Substantia nigra (tissue), 51 donors: ENCODE measurements at places on chromosomes 11 and 22.

DNA sequence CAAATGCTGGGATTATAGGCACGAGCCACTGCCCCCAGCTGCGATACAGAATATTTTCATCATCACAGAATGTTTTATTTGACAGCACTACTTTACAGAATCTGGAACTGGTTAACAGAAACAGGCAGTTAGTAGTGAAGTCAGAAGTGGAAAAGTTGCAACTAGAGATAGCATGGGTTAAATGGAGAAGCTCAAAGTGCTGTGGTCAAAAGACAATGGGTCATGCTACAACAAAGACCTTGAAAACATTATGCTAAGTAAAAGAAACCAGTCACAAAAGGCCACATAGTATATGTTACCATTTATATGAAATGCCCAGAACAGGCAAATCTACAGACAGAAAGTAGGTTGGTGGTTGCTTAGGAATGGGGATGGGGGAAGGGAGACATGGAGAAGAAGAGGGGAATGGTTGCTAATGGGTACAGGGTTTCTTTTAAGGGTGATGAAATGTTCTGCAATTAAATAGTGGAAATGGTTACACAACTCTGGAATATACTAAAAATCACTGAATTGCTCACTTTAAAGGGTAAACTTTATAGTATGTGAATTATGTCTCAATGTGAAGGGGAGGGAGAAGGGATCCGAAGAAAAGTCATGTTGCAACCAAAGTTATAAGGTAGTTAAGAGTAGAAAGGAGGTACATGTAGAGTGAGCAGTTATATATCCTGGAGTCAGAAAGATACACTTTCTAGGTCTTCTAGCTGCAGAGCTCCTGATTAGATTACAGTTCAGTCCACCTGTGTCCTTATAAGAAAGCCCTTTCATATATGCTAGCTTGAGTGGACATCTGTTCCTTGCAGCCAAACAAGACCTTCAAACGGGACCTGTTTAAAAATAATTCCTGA lies 46.3 kb upstream of the RAPSN start:
- no peak for DNase-seq

DNA sequence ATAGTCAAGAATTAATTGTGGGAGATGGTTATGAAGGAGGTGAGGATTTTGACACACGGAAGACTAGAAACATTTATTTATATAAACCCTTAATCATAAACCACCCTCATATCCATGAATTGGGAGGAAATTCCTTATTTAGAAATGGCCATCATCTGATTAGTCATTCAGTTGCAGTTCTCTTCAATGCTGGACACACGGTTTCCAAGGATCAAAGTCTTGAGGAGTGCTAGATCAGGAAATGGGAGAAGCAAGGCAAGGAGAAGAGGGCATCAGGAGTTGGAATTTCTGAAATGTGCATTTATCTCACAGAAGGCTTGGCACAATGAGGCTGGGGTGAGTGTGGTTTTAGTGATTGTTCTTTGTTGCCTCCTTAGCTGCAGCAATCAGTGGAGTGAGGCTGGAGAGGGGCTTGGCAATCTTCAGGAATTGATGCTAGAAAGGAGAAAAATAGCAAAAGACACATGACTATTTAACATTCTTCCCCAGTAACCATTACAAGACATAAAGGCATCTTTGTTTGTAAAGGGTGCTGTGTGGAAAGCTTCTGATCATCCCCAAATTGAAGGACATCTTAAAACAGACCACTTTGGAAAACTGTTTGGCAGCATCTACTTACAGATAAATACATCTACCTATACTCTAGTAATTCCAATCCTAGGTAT lies 21.6 kb upstream of the GDPD4 start:
- DNase-seq = peak; percentile 2

- no peak for DNase-seq
Observed at GRCh38 chr11:102459393-102459792, 6.8 kb upstream of the TMEM123 start.

- no peak for DNase-seq
Observed at GRCh38 chr11:83725728-83726127, 439.6 kb upstream of the CCDC90B start.

GRCh38 chr11:78905756-78906155 lies 331.1 kb upstream of the NARS2 start:
- no peak for DNase-seq

DNA sequence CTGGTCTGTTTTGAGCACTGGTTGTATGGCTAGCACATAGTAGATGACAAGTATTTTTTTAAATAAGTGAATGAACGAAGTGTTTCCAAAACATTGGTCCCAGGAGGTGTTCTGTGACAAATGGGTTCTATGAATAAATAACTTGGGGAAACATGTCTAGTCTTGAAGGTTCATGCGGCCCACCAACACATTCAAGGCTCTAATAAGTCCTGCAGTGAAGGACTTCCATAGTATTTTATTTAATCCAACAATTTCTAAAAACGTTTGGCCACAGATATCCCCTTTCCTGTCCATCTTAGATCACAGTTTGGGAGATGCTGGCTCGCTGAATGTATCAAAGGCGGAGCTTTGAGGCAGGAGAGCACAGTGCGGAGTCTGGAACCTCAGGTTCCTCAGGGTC lies 22.5 kb downstream of the PARVG start:
- no peak for DNase-seq
